ENCODE measurements at places on chromosomes 4 and X.

DNA sequence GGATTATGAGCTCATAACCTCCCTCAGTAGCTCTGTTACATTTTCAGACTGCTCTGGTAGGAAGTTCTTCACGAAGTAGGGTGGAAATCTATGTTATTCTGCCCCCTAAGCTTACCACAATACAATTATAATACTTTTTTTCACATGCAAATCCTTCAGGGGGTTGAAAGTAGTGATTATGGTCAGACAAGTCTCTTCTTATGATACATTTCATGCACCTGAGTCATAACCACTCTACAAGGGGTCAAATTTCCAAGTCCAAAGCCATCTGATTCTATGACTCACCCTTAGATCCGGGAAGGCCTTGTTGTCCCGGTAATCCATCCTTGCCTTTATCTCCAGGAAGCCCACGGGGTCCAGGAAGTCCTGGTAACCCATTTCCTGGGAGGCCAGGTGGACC, 95.2 kb downstream of the ATG4A start:
- no peak for DNase-seq

GRCh38 chr4:155789391-155789790, 30.6 kb downstream of the GUCY1B1 start:
- DNase-seq, result no peak

- no peak for DNase-seq
Observed at GRCh38 chrX:87397103-87397886, 120.3 kb upstream of the KLHL4 start.

DNA sequence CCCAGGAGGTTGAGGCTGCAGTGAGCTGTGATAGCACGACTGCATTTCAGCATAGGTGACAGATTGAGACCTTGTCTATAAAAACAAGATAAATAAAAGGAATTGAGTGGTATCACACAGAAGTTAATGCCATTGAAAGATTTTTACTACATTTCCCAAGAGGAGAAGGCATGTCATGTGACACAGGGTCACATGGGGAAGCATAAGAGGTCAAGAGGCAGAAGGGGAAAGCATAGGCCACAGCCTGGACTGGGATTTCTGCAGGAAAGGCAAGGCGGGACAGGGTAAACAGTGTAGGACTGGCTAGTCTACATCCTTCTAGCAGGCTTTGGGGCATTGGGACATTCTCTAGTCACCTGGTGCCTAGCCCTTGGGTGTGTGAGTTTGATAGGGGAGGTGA, 88.6 kb downstream of the PDGFRA start:
- no peak for DNase-seq

DNA sequence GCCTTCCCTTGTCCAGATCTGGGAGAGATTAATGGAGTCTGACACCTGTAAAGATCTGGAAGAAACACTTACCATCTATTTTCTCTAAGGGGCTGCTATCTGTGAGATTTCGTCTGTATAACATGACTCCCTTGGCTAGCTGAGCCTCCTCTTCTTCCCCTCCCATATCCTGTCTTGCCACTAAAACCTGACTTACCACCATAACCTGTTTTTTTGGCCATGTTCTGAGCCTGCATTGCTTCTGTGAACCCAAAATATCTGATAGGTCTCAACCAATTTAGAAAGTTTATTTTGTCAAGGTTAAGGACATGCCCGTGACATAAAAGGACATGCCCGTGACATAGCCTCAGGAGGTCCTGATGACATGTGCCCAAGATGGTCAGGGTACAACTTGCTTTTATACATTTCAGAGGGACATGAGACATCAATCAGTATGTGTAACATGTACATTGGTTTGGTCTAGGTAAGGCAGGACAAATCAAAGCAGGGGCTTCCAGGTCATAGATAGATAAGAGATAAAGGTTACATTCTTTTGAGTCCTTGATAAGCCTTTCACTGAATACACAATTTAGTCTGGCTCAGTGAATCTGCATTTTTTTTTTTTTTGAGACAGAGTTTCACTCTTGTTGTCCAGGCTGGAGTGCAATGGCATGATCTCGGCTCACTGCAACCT, 11.4 kb downstream of the MGST2 start:
- DNase-seq, result no peak

DNA sequence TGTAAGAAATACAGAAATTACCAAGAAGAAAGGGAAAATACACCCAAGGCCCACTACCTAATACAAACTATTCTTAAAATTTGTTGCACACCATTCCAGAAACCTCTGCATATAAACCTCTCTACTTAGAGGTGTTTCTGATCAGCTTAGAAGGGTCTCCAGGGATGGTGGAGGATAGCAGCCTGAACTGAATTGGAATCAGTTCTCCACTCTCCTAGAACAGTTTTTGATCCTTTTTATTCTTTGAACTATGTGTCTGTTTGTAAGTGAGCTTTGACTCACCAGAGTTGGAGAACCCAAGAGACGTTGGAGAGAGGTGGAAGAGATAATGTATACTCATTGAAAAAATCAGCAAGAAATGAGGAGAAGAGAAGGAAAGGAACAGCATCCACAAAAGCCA, 96.6 kb upstream of the OTUD4 start:
- no peak for DNase-seq

- no peak for DNase-seq
Observed at GRCh38 chr4:81003597-81004111, 26.9 kb upstream of the BMP3 start.

GRCh38 chr4:182495031-182495430, 251.8 kb downstream of the TENM3 start:
- no peak for DNase-seq

- no peak for DNase-seq
Observed at GRCh38 chr4:159598602-159599001, 495.7 kb downstream of the RAPGEF2 start.

DNA sequence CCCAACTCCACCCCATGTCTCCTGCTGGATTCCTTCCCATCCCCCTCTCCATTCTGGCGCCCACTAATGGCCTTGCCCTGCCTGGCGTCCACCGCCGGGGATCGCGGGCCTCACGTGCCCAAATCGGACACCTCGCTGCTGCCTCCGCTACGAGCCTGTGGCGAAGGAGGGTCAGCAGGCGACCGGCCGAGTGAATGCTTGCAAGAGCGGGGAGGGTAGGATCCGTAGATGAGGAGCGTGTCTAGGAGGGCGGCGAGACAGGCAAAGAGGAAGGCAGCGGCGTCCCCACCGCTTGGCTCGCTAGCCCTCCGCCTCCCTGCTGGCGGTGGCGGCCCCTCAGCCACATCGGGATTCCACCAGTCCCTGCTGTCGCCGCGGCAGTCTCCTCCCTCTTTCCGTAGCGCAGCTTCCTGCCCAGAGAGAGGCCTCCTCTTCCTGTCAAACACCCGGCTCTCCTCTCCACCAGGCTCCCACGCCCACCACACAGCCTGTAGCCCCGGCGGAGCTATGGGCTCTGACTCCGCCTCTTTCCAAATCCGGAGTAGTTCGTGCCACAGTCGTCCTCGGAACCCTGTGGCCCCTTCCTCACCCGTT, at the start of gene SPIN2B:
SPIN2B (minus strand) TSS at position 387 of the 594 bp plus-strand sequence.
- DNase-seq, result peak; percentile 88

DNA sequence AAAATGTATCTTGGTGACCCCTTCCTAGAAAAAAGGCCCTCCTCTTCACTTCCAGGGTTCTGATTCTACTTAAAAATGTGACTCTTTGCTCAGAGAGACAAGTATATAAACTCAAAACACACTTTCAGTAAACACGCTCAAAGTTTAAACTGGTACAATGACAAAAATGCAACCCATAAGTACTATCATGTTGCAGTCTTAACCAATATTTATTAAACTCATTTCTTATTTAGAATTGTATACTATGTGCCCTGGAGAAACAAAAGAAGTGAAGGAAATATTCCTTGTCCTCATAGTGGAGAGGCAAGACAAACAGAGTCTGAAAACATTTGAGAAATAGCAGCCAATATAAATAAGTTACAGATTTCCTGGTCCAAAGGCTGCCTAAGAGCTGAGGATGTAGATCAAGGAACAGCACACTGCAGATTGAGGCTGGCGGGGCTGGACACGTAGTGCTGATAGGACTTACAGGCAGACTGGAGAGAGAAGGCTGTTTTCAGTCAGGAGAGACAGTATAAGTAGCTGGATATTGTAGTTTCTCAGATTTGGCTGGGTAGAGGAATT, 39.1 kb upstream of the ANXA3 start:
- no peak for DNase-seq

DNA sequence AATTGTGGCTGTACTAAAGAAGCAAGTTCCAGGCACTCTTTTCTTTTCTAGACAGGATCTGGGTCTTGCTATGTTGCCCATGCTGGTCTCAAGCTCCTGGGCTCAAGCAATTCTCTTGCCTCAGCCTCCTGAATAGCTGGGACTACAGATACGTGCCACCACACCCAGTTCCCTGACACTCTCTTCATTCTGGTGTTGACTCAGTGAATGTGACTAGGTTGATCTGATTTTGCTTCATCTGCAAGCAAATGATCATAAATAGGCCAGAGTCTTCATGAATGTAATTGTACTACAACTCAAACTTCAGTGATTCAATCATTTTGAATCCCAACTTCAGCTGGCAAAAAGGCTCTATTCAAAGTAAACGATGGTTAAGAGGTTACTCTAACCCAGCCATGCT, 78.5 kb downstream of the APBB2 start:
- DNase-seq, result no peak
